Stimulated activated CD8-positive, alpha-beta memory T cell treated with anti-CD3 and anti-CD28 coated beads, Interleukin-4, amount 100 ng/mL, for 4 hours (primary cell): ENCODE measurements at places on chromosomes 5 and 9.

DNA sequence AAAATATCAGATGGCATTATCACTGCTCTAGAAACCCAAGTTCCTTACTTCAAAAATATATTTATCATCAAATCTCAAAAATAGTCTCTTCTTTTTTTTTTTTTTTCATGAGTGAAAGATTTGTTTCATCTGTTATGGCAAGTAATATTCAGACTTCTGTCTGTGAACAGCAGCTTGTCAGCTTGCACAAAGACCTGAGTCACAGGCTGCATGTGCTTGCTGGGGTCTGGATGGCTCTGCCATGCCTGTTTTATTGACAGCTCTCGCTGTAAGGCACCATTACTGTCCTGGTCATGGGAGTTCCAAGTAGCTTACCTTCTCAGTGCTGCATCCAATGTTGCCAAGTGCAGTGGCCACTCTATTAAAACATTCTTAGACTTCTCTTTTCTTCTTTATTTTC lies 456.4 kb downstream of the GADD45G start:
- DNase-seq: no peak

GRCh38 chr5:135026645-135027265 lies 7.3 kb downstream of the PITX1 start:
- no peak for DNase-seq

DNA sequence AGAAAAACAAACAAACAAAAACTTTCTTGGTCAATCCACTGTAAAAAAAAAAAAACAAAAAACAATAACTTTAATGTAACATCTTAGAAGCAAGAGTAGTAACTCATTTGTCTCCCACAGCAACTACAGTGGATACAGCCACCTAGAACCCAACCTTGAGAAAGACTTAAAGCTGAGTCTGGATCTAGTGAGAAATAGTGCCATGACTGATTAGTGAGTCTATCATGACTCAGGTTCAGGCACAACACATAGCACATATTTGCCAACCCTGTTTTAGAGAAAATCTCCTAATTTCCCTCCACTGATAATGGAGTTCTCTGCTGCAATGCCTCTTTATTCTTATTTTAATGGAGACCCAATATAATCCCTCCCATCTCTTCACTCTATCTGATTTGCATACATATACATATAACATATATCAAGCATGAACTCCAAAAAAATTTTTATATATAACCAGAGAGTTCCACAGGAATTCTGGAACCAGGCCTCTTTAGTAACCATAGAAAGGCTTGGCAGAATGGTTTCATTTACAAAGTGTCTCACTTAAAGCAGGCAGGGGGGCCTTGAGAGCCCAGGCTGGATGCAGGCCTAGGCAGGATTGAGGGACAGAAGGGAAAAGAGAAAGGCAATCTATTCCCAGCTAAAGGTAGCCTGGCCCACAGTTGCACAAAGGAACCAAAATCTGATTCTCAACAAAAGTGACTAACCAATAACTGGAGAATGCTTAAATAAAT lies 11.9 kb upstream of the NR4A3 start:
- DNase-seq: no peak

DNA sequence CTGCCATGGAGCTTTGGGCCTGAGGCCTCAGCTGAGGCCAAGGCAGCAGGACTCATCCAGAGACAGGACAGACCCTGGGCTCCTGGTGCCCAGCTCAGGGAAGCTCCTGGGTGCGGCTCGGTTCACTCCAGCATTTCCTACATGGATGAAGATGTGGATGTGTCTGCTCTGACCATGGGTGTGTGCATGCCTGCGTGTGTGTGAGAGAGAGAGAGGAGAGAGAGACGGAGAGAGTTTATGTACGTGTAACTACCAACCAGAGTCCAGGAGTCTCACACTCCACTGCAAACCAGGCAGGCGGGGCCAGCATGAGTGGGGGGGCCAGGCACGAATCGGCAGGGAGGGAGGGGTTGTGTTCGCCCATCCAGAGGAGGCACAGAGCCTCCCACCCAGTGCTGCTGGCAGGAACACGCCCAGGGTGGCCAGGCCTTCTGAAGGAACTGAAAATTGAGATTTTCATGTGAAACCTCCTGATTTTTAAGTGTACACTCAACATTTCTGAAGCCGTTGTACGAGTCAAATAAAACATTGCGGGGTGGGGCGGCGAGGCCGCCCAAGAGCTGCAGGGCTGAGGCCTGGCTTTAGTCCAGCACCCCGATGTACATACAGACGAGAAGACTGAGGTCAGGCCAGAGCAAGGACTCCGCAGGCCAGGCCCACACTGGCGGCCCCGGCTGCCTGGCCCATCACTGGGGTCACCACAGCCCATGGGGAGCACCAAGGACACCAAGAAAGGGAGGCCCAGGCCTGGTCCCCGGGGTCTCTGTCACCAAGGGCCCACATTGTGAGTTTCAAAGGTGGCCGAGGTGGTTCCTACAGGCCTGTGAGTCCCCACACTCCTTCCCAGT lies 88.7 kb downstream of the ADAMTS2 start:
- DNase-seq: no peak

- DNase-seq: no peak
These were observed 184.4 kb upstream of the DMRT1 start for GRCh38 chr9:656926-657568.

- no peak for DNase-seq
These were observed 18.4 kb downstream of the GLRA1 start for GRCh38 chr5:151906246-151906645.

GRCh38 chr5:169716287-169716686 lies 79.2 kb downstream of the DOCK2 start:
- no peak for DNase-seq

- DNase-seq: no peak
These were observed 134.3 kb downstream of the MACROH2A1 start for GRCh38 chr5:135264451-135265440.

- DNase-seq: no peak
These were observed 8.3 kb downstream of the CRB2 start for GRCh38 chr9:123364241-123364824.

GRCh38 chr9:133273098-133273497 lies 1.9 kb downstream of the ABO start:
- DNase-seq: no peak

- DNase-seq: no peak
These were observed 25.6 kb downstream of the POLR1E start for GRCh38 chr9:37511016-37512010.

DNA sequence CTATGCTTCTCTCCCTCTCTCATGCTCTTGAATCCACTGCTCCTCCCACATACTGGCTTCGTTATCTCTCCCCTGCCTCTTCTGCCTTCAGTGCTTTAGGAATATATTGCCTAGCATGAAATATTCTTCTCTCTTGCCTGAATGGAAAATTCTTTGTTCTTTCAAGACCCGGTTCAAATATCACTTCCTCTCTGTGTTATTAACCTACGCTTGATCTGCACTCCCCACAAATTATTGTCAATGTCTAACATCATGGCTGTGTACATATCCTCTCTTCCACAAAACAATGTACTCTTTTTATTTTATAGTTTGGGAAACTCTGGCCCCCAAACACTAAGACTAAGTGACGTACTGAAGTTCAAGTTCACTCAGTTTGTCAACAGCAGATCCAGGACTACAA lies 211.0 kb downstream of the SEC61B start:
- no peak for DNase-seq

DNA sequence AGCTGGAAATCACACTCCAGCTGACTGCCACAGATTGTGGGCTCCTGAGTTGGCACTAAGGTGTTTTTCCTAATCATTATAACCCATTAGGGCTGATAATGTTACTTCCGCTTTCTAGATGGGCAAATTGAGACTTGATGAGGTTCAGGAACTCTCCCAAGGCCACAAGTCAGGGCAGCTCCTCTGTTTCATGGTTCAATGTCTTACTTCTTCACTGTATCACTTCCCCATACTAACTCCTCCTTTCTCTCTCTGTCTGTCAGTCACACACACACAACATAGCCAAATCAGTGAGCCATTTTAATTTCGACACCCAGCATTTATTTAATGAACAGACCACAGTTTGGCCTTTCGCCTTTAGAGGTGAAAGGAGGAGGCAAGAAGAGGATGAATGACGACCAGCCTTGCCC lies 17.8 kb upstream of the TRAF1 start:
- DNase-seq: no peak

- no peak for DNase-seq
These were observed 265.4 kb upstream of the KLF9 start for GRCh38 chr9:70679845-70680244.

- no peak for DNase-seq
These were observed 100.5 kb upstream of the CCDC152 start for GRCh38 chr5:42655982-42656650.

DNA sequence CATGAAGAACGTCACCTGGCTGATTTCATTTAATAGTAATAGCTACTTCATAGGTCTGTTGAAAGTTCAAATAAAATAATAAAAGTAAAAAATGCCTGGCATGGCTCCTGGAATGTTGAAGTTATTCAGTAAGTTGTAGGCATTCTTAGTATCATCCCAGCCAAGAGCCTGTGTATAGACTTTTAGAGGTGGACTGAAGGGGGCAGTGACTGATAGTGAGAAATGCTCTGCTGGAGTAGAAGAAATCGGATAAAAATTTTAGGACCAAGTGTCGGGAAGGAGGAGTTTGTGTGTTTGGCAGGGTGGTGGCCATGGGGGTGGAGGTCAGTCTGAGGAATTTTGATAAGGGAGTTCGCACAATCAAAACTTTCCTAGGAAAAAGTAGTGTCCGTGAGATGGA lies 3.6 kb downstream of the ZFP2 start:
- no peak for DNase-seq
